ENCODE measurements at places on chromosomes 1 and 21.

DNA sequence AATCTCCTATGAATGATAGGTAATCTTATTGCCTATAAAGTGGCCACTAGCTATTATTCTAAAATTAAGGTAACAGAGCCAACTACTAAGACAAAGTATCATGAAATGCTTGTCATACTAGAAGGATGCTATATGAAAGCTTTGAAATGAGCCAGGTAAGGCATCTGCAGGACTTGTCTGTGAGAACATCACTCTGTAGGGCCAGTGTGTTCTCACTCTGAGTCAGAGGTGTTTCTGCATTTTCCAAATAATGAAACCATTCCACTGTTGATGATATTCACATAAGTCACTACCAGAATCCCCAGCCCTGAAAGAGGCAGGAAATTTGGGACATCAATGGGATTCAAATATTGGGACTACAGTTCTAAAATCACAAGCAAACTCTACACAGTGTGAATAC is 25.8 kb upstream of the GBP5 start:
- no peak for DNase-seq

GRCh38 chr1:38060498-38060897 is 13.9 kb upstream of the POU3F1 start:
- no peak for DNase-seq

- DNase-seq: peak; percentile 38
These were observed 2.5 kb downstream of the TMEM63A start for GRCh38 chr1:225879521-225880221.

DNA sequence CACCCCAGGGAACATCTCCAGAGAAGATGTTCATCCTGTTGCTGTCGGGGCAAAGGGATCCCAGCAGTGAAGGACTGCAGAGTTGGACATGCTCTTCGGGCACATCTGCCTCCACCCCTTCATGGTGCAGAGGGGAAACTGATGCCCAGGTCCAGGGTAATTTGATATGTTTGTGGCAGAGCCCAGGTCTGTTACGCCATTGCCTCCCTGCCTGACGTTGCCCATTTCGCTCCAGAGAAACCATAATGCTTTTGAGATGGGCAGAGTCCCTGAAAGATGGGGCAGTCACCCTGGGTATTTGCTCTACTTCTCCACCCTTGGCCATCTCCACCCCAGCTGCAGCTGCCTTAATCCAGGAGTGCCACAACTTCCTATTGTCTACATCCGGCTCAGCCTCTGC is 290.4 kb upstream of the POU3F1 start:
- no peak for DNase-seq

DNA sequence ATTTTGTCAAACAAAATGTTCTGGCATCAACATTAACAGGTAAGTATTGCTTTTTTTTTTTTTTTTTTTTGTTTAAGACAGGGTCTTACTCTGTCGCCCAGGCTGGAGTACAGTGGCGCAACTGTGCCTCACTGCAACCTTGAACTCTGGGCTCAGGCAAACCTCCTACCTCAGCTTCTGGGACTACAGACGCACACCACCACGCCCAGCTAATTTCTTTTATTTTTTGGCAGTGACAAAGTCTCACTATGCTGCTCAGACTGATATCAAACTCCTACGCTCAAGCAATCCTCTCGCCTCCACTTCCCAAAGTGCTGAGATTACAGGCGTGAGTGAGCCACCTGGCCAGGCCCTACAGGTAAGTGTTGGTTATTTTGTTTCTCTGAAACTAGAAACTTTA is 2.4 kb downstream of the TUT4 start:
- no peak for DNase-seq

- no peak for DNase-seq
These were observed 72.2 kb downstream of the SERINC2 start for GRCh38 chr1:31485166-31485565.

GRCh38 chr1:178496410-178497135 is at the start of gene CLEC20A:
Gene CLEC20A, minus strand, starts transcription at chr1:178496964. Its CDS starts 25 bp downstream, at chr1:178496939.
- DNase-seq: no peak

- DNase-seq: no peak
These were observed 53.6 kb downstream of the PEX14 start for GRCh38 chr1:10528066-10529014.

- no peak for DNase-seq
These were observed 32.7 kb upstream of the RAB4A start for GRCh38 chr1:229238231-229238630.

DNA sequence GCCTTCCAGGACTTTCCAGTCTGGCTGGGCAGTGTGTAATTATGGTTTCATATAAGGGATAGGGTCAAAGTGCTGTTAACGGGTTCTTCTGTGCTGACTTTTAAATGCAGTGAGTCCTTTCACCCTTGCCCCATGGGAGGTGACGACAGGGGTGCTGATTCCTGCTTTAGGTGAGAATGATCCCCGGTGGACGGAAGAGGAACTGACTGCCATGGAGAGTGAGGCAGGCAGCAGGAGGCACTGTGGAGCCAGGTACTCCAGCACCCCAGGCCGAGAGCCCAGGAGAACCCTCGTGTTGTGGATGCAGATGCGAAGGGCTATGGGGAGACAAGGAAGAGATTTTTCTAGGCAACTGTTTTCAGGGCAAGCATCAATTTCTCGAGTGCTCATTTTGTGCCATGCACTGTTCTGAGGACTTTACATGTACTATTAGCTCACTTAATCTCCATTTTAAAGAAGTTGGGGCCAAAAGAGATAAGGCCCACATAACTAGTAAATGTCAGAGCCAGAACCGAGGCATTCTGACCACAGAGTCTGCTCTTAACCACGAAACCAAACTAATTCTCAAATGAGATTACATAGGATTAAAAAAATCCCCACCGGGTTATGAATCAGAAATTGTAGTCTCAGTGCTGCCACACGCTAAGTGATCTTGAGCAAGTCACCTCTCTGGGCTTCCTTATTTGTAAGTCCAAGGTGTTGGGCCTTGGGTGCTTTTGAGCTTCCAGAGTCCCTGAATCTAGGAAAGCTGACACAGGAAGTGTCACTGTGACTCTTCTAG is 28.2 kb downstream of the STPG1 start:
- DNase-seq: no peak

- no peak for DNase-seq
These were observed 531 bp upstream of the HMGN2 start for GRCh38 chr1:26471498-26472319.

DNA sequence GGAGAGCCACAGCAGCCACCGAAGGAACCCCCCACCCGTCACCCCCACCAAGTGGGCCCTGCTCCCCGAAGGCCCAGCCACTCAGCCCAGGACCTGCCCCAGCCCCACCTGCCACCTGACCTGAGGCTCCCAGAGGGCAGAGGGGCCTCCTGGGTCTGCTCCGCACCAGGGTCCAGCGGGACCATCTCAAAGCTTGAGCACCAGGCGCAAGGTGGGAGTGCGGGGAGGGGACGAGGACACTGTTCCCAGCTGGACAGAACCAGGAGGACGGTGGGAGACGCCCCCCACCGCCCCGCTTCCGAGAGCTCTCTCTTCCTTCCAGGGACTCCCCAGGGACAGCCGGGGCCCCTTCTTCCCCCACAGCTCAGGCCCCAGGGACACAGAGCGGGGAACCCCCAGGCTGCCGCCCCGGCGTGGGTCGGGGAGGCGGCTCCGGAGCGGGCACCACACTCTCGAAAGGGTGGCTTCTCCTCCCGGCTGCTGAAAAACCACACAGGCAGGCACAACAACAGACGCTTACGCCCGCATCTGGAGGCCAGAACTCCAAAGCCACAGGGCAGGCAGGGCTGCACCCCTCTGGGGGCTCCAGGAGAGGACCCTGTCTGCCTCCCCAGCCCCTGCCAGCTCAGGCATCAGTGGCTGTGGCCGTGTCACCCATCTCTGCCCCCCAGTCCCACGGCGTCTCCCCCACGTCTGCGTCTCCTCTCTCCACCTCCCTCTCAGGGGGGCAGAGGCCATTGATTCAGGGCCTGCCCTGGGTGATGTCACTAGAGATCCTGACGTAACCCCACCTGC is 1.9 kb upstream of the TTLL10 start:
- no peak for DNase-seq

GRCh38 chr21:26060335-26061115 is 110.0 kb downstream of the APP start:
- DNase-seq: no peak

DNA sequence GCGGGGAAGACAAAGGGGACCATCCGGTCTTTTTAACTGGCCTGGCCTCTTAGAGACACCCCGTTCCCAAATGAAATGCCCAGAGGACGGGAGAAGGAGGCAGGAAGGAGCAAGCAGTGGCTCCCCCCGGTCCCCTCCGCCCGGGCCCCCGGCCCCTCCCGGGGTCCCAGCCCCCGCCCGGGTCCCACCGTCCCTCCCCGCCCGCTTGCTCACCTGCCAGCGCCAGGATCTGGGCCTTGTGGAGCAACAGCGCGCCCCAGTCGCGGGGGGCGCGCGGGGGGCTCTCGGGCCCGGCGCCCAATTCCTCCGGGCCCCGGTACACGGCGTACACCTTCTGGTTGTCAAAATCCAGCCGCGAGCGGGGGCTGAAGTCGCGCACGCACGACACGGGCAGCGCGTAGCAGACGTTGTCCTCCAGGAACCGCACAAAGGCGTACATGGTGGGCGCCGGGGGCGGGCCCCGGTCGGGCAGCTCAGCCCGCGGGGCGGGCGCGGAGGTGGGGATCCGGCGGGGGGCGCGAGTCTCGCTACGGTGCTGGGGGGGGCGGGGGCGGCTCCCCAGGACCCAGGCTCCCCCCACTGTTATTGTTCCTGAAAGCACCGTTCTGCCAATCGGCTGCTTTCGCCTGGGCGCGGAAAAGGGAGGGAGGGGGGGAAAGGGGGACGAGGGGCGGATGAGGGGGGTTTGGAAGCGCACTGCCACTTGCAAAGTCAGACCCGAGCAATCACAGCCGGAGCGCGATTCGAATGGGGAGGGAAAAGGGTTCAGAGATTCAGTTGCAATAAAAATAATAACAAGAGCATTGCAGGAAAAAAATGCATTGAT is at the start of gene BEND5:
Gene BEND5, minus strand, starts transcription at position 499 of the 826 bp plus-strand sequence. Its CDS starts 60 bp downstream, at position 439.
- DNase-seq: peak; percentile 55

GRCh38 chr21:14740692-14741091 is 194.6 kb upstream of the SAMSN1 start:
- DNase-seq: no peak

DNA sequence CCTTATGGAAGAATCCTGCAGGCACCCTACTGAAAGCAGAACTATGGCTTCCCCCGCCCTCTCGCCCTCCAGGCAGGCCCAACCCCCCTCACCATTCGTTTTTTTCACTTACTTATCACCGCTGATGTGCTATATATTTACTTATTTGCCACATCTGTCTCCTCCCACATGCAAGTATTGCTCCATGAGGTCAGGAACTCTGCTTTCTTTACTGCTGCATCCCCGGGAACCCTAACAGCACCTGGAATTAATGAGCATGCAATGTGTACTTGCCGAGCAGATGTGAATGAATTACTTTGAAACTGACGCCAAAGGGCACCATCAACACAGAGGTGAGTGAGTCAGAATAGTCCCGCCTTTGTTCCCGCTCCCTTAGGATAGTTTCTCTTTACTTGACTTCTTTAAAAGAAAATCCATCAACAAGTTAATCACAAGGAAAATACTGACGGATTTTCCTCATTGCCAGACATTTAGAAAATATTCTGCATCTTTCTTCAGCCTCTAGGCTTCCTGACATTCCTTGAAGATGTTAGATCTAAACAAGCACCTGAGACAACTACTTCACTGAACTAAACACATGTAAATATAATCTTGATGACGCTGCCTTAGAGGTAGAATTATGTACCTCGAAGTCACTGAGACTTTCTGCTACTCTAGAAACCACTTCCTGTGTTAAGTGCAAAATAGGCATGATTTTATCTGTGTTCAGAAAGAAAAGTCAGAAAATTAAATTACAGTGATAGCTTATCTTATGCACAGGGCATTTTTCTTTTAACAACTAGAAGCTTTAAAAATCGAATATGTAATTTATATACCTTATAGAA is 17.5 kb upstream of the RAB4A start:
- DNase-seq: no peak

GRCh38 chr1:113392541-113393128 is 2.3 kb downstream of the MAGI3 start:
- no peak for DNase-seq

DNA sequence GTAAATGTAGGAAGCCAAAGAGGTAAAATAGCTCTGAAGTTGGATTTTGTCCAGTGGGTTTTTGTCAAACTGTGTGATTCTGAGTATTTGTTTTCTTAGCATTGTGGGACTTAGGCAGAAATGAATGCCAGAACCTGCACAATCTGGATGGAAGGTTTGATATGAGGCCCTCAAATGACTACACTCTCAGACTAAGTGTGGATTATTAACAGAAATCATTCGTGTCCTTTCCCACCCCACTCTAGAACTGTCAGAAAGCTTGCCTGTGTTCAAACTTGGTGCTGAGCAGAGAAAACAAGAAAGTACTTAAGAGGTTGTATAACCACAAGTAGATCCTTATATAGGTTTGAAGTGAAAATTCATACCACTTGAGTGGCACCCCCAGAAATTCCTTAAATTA is 88.5 kb downstream of the WDR3 start:
- no peak for DNase-seq

DNA sequence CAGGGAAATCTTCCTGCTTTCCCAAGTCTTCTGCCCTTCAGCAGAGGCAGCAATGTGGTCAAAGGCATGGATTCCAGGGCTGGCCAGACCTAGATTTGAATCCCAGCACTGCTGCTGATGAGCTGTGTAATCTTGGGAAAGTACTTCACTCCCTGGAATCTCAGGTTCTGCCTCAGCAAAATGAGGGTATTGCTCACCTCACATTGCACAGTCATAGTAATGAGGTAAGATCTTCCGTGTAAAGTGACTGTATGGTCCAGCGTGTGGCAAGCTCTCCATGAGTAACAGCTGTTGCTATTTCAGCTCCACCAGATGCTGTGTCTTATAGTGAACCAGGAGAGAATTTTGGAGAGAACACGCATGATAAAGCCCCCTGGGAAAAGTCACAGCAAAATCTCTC is 56.1 kb upstream of the F3 start:
- no peak for DNase-seq

- DNase-seq: no peak
These were observed 54.2 kb upstream of the PRKACB start for GRCh38 chr1:84089867-84090266.

DNA sequence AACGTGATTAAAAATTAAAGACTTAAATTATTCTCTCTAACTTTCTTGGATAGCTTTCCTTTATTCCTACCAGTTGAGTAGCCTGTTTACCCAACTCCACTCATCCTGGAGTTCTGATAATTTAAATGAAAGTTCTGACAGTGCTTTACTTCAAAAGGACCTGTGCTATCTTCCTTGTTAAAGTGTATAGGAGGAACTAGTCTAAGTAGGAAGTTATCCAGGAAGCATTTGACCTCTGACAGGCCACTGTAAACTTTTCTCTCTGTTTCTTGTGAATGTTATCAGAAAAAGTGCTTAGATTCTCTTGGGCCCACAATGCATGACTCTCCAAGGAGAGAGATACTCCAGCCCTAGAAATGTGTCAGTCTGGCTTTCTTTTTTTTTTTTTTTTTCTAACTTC is 9.2 kb downstream of the UAP1 start:
- no peak for DNase-seq

DNA sequence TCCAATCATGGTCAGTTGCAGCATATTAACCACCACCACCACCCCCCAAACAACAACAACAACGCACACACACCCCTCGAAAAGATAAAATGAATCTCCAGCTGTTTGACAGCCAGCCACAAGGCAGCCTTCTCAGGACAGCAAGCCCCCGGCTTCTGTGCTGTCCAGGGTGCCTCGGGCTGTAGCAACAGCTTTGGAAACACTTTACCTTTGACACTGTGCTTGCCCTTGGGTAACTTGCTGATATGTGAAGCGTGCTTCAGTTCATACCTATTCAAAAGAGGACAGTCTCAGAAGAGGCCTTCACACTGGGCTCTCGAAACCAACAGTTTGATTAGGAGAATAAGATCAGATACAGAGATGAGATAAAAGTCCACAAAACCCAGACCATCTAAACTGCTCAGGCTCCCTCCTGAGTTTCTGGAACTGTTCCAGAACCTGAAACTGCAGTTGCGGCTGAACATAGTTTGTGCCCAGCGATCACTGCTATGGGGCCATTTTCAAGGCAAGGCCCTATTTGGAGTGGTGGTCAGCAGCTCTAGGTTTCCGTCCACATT is 44.9 kb downstream of the PARP1 start:
- DNase-seq: no peak

Data from activated gamma-delta T cell treated with Interleukin-2 at 50 U/mL for 16 hours (primary cell).